Activated T-cell treated with anti-CD3 and anti-CD28 coated beads, Interleukin-2, amount 50 U/mL, for 1 hour (primary cell): ENCODE measurements at places on chromosomes 3 and 15.

DNA sequence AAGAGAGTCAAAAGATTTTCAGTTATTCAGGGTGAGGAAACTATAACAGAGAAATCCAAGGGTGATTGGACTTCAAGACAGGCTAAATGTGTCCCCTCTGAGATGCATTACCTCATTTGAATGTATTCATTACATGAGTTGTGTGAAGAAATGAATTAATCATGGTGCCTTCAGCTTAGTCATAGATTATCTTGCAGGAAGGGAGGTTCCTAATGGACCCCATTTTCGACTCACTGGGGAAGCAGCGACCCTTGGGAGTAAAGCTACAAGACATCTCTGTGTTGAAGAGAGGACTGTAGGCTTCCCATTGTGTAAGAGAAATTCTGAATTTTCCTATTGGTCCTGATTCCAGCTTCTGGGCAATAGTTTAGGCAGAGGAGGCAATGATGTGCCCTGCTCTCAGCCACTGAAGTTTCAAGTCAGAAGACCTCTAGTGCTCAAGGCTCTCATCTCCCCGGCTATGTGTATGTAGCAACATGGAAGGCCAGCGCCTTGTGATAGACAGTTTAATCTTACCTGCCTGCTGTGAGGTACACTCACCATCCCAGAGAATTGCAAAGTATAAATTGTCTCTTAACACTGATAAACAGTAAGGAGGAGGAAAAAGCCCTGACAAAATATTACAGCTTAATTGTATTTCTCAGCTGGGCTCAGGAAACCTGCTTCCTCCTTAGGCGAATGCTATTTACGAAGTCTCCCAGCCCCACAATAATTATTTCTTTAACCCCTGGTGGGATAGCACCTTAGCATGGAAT lies 133.8 kb downstream of the PDCD6IP start:
- DNase-seq: no peak

DNA sequence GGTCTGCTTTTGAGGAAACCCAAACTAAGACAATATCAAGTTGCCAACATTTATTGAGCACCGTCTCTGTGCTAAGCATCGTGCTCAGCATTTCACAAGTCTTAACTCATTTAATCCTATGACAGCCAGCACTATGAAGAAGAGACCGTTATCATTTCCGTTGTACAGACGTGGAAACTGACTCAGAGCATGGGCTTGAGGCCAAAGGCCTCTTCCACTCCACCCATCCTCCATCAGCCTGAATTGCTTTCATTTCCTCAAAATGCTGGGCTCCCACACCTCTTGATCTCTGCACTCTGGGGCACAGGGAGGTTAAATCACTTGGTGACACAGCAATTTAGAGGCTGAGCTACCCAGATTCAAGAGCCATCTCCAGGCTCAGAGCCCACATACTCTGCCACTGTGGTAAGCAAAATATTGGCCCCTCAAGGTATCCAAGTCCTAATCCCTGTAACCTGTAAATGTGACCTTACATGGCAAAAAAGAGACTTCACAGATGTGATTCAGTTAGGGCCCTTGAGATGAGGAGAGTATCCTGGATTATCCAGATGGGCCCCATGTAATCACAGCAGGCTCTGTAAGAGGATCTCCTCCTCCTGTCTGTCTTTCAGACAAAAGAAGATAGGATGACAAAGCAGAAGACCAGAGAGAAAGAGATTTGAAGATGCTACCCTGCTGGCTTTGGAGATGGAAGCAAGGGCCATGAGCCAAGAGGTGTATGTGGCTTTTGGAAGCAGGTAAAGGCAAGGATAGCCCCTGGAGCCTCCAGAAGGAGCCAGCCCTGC lies 24.3 kb upstream of the FLNB start:
- DNase-seq: no peak

DNA sequence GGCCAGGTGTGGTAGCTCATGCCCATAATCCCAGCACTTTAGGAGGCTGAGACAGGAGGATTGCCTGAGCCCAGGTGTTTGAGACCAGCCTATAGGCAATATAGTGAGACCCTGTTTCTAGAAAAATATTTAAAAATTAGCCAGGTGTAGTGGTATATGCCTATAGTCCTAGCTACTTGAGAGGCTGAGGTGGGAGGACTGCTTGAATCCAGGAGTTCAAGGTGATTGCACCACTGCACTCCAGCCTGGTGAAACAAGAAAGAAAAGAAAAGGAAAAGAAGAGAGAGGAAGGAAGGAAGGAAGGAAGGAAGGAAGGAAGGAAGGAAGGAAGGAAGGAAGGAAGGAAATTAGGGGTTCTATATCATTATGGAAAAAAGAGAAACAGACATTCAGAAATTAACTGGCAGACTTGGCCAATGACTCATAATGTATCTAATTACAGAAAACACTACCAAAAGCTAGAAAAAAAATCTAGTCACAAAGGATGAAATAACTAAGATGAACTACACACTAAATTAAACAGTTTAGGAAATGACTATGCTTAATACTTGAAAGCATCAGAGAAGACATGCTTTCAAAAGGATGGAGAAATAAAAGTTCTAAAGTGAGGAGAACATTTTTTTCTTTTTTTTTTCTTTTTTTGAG lies 45.4 kb upstream of the TERB2 start:
- DNase-seq: no peak

- DNase-seq: no peak
Measured at GRCh38 chr3:2793987-2794386, 316.2 kb downstream of the IL5RA start.

DNA sequence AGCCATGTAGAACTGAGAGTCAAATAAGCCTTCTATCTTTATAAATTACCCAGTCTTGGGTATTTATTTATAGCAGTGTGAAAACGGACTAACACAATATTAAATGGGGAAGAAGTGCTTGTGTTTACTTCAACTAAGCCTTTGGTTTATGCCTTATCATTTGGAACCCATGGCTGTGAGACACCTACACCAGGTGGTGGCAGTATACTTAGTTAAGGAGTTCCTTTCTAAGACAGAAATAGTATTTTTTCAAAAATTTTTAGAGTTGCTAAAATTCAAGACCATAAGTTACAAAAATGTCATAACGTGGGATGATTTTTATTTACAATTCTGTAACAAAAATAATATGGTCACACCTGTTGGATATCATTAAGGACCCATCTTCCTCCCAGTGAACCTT lies 354.5 kb upstream of the SOX14 start:
- no peak for DNase-seq

GRCh38 chr15:33840615-33841014 lies 127.7 kb upstream of the CHRM5 start:
- DNase-seq: no peak

- no peak for DNase-seq
Measured at GRCh38 chr15:97009031-97009431, 678.5 kb downstream of the NR2F2 start.

DNA sequence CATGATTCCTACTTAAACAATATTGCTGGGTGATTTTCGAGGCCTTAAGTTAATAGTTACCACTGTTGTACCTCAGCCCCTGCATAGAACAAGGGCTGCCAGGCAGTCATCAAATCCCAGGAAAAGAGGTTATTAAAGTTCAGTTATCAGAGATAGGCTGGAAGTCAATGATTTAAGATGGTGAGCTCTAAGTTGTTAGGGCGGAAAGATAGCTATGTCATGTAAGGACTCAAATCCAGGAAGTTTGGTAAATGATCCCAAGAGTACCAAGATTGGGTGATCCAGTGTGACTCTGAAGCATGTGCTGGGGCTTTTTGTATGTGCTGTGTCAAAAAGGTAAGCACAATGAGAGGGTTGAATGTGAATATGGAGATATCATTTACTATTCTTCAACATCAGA lies 287.9 kb downstream of the NLGN1 start:
- DNase-seq: no peak

DNA sequence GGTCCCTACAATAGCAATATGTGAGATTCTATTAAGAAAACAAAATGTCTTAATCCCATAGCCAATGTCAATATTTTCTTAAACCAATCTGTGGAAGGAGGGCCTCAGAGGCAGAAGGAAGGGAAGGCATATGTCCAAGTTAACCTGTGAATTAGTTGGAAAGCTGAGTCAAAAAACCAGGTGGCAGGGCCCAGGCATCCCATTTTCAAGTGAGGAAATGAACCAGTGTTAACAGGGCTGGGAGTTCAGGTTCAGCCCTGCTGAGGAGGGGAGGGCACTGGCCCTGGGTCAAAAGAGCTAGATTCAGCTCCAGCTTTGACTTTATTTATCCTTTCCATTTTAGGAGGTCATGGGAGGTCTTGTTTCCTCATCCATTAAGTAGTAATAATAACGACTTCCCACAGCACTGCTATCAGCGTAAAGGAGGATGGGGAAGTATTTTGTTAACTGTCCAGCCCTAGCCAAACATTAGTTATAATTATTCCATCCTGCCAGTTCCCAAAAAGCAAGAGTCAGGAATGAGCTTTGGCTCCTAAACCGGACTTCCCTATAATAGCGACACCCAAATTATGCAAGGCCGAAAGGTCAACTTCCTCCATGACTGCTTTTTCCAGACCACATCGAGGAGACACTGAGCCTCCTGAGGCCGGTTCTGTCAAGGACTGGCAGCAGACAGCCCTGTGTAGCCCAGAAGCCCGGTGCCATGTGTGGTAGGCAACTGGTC lies 3.2 kb downstream of the MASP1 start:
- DNase-seq: no peak

DNA sequence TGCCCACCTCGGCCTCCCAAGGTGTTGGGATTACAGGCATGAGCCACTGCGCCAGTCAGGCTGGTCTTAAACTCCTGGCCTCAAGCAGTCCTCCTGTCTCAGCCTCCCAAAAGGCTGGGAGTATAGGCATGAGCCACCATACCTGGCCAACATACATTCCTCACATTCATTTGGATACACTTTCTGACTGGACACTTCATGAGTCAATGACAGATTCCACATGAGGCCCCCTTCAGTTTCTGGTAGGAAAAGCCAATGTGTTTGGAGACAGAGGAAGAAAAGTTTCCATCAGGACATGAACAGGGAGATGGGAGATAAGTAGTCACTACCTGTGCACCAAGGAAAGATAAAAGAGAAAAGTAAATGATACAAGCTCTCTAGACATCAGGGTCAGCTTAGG lies 49.4 kb upstream of the GSK3B start:
- DNase-seq: no peak

DNA sequence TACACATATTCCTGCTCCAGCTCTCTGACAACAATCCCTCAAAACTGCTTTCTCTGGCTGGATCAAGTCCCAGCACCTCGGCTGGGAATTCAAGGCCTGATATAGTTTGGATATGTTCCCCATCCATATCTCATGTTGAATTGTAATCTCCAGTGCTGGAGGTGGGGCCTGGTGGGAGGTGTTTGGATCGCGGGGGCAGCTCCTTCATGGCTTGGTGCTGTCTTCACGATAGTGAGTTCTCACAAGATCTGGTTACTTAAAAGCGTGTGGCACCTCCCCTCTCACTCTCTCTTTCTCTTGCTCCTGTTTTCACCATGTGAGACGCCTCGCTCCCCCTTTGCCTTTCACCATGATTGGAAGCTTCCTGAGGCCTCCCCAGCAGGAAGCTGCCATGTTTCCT lies 47.4 kb upstream of the SYN2 start:
- no peak for DNase-seq

DNA sequence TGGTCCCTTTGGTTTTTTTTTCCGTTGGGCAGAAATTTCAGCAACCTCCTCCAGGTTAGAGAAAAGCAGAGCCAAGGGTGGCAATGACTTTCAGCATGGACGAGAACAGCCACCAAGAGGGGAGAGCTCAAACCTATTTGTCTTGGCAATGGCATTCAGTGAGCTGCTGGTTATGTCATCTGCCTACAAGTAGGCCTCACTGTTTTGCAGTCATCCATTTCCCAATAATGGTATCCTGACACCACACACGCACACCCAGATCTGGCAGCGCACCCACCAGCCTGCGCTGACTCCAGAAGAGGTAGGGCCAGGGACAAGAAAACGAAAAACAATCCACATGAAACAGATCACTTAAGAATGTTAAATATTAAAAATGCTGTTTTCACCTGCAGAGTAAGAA lies 92.3 kb downstream of the MAGI1 start:
- no peak for DNase-seq

- no peak for DNase-seq
Measured at GRCh38 chr3:55416331-55416821, 70.7 kb downstream of the WNT5A start.

- DNase-seq: no peak
Measured at GRCh38 chr3:140768941-140769340, 91.1 kb downstream of the TRIM42 start.

DNA sequence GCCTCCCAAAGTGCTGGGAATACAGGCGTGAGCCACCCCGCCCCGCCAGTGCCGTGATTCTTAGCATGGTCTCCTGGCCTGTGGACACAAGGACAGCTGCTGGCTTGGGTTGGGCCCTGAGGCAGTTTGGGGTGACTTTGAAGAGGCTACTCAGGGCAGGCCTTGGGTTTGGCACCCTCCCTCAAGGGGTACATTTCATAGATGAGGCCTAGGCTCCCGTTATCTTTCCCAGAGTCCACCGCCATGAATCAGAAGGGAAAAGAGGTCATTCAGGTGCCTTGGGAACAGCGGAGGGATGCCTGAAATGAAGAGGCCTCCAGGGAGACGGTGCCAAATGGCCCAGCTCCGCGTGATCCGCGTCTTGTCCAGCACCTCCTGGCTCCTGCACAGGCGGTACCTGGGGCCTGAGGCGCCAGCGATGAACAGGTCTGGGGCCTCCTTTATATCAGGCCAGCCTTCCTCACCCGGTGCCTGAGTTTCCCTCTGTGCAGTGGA lies 9.3 kb downstream of the GNAI2 start:
- no peak for DNase-seq

GRCh38 chr3:44030687-44031305 lies 210.9 kb upstream of the TOPAZ1 start:
- no peak for DNase-seq

DNA sequence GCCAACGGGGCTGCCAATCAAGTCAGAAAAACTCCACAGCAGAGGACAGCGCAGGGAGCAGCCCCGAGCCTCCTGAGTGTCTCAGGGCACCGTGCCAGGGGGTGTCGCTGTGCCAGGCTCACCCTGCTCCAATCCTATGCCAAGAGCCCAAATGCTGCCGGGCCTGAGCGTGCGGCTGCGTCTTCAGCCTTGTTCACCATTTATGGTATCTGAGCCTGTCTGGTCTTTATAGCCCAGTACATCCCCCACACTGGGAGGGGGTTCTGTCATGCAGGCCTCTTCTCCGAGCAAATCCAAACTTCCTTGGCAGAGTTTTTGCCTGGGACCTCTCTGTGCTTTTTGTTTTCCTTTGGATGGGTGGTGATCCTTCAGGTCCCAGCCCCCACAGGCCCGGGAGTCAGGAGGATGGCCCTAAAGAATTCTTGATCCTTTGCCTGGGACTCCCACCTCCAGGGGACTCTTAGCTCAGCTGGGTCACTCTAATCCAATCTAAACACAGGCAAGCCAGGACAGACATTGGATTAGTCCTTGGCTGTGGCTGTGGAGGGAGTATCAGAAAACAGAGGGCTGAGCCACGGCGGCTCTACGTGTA lies 135.1 kb upstream of the HACD2 start:
- no peak for DNase-seq

DNA sequence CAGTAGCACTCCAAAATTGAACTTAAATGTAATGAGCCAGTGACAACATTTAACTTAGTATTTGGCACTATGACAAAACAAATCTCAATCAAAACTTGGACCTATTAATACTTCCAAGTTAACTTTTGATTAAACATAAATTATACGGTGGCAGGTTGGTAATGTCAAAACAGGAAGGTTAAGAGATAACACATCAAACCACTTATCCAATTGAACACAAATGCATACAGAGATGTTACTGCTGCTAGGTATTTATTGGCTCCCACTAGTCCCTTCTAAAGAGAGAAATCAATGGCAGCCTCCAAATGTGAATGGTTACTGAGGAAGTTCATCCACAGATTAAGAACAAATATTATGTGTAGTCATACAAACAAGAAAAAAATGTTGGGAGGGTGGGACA lies 1.8 kb downstream of the GSK3B start:
- no peak for DNase-seq
